Stimulated activated CD4-positive, alpha-beta T cell treated with anti-CD3 and anti-CD28 coated beads, Interleukin-12 subunit alpha, Interleukin-12 subunit beta, amount 100 ng/mL, for 48 hours (primary cell): ENCODE measurements at places on chromosomes 1 and 21.

GRCh38 chr1:7298145-7298544 is 473.0 kb upstream of the VAMP3 start:
- DNase-seq, result no peak

GRCh38 chr1:151641229-151641628 is 29.4 kb downstream of the SNX27 start:
- DNase-seq, result no peak

DNA sequence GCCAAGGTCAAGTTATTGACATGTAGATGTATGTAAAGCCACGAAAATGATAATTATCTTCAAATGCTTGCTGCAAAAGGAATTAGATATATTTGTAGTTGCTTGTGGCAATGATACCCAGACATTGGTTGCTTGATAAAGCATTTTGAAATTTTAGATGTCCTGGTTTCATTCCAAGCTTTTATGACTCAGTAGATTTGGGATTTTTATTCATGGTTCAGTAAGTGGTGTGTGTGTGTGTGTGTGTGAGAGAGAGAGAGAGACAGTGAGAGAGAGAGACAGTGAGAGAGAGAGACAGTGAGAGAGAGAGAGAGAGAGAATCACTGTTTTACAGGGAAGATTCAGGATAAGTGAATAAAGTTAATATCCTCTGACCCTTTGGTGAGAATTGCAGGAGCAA is 498.2 kb upstream of the C1orf87 start:
- DNase-seq, result no peak

GRCh38 chr1:61926597-61926996 is 184.3 kb downstream of the PATJ start:
- no peak for DNase-seq

- no peak for DNase-seq
These were observed 66.5 kb upstream of the RAB3GAP2 start for GRCh38 chr1:220338759-220339158.

GRCh38 chr1:184166485-184166884 is 115.0 kb downstream of the TSEN15 start:
- DNase-seq, result no peak

GRCh38 chr21:45575304-45575992 is 33.2 kb upstream of the SLC19A1 start:
- no peak for DNase-seq

DNA sequence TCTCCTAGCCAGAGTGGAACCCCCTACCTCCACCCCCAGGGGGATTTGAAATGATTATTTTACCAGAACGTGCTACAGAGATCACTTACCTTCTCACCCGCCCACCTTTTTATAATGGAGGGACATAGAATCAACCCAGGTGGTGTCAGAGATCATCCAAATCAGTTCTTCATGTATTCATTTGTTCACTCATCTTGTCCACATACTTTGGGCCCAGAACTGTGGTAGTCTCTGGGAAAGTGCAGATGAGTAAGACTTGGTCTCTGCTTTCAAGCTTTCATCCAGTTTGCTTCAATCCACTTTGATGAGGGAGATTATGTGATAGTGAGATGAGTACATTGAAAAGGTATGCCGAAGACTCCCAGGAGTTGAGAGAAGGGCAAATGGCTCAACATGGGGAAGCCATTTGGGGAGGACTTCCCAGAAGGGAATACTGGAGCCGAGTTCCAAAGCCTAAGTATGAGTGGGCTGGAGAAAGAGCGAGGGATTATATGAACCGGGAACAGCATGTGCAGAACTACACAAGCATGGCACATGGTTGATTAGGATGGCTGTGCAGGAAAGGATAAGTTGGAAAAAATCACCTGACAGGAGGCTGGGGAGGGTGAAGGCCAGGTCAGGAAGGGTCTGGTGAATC is 1.9 kb downstream of the FGGY start:
- DNase-seq, result no peak

GRCh38 chr21:9763306-9763705 is 758.1 kb upstream of the TPTE start:
- DNase-seq, result no peak

- DNase-seq, result no peak
These were observed 109.2 kb downstream of the CASZ1 start for GRCh38 chr1:10687251-10687651.

- DNase-seq, result no peak
These were observed 43.7 kb downstream of the RHOU start for GRCh38 chr1:228778961-228779360.

- no peak for DNase-seq
These were observed 16.5 kb downstream of the TLCD4 start for GRCh38 chr1:95133687-95134086.

DNA sequence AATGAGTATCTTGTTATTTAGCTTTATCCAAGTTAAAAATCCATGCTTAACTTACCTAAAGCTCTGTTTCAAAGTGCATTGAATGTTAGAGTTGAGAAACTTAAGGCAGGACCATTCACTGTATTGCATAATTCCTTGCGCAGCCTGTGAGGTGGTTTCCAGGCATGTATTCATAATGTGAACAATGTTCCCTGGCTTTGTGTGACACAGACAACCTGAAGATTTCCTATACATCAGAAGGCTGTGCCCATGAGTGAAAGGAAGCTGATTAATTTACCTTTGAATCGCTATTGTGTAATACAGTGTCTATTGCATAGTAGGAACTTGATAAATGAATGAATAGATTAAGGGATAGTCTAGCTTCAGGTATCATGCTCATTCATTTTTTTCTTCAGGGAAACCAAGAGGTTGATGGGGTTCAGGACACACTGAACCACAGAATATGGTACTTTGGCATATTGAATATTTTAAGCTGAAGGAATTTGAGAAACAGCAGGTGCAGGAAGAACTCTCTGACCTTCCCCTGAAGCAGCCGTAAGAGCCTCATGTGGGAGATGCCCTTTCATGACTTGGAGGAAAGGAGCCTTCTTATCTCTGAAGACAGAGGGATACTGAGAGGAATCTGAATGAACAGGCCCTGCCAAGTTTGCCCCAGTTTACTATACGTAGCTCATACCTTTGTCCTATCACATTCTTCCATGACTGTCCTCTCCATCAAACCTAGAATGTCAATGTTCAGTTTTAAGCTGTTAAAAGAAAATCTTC is 88.6 kb upstream of the GNG12 start:
- no peak for DNase-seq

DNA sequence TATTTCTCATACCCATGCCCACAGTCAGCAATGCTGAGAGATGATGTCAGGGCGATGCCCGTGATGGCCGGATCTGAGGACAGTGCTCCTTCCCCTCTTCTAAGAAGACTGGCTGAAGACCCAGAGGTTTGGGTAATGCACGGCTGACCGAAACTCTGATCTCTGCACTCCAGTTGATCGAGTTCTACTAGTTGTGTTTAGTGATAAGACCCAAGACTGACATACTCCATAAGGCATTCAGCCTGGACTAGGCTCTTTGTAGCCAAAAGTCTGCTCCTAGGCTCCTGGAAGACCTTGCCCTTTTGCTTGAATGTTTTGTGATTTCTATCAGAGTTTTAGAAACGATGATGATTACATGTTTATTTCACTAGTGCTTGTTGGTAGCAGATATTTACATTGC is 251.5 kb downstream of the DYRK1A start:
- DNase-seq, result no peak

- DNase-seq, result no peak
These were observed 1.5 kb upstream of the RASSF5 start for GRCh38 chr1:206505702-206506355.

DNA sequence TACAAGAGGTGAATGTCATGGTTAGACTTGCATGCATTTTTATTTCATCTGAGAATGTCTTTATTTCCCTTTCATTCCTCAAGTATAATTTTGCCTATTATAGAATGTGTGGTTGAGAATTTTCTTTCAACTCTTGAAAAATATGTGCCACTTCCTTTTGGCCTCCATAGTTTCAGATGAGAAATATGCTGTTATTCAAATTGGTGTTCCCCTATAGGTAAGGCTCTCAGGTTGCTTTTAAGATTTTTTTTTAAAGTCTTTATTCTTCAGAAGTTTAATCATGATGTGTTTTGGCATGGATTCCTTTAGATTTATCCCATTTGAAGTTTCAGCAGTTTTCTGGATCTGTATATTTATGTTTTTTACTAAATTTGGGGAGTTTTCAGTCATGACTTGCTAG is 2.1 kb downstream of the MROH7 start:
- no peak for DNase-seq

DNA sequence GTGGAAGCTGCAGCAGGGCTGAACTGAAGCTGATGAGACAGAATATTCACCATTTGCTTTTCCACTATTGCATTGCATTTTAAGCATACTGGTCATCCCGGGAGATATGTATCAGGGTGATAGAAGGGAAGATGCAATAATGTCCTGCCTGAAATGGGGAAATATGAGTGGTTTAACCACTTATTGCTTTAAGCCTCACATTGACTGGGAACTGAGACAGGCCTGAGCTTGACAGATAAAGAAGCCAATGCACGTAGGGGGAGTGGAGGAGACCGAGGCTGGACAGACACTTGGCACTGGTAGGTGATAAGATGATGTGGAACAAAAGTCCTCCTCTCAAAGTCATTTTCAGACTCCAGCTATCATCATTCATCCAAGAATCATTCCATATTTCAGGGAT is 911.7 kb upstream of the NCAM2 start:
- no peak for DNase-seq

DNA sequence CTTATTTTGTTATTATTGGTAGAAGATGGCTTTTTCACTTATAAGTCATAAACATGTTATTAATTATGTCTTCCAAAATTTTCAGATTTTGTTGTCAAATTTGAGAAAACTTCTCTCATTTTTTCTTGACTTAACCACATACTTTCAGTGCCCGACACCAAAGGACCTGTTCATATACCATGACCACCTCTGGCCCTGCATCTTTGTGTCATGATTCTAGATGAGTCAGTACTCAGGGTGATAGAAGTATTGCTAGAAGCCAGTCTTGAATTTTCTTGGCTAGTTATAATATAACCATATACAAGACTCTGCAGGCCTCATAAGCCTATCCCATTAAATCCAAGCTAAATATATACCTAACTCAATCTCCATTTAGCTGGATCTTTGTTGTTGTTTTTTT is 35.4 kb upstream of the DPH5 start:
- DNase-seq, result no peak

DNA sequence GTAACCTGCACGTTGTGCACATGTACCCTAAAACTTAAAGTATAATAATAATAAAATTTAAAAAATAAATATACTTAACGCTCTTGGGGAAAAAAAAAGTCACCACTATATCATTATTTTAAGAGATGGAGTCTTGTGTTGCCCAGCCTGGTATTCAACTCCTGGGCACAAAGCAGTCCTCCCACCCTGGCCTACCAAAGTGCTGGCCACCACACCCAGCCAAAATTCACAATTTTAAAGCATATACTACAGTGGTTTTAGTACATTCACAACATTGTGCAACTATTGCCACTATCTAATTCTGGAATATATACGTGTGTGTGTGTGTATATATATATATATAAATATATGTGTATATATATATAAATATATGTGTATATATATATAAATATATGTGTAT is 5.9 kb downstream of the HMGN2 start:
- DNase-seq, result no peak

GRCh38 chr1:178948676-178949075 is 77.0 kb upstream of the FAM20B start:
- no peak for DNase-seq

- DNase-seq, result no peak
These were observed 52.9 kb upstream of the SSBP3 start for GRCh38 chr1:54459140-54459539.

- DNase-seq, result no peak
These were observed 50.6 kb downstream of the DMRTB1 start for GRCh38 chr1:53509775-53510174.

DNA sequence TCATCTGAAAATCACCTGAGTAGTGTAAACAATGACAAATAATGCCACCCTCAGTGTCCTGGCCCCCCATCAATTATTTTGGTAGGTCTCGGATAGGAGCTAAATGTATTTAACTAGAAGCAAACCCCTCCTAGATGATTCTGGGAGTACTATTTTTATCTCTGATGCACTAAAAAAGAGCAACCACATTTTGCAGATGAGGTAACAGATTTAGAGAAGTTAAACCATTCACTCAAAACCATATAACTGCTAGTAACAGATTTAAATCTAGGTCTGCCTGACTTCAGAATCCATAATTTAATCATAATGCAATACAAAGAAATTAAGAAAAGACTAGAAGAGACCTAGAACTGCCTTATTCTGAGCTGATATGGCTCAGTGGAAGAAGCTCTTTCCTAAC is 17.3 kb upstream of the PTCH2 start:
- no peak for DNase-seq

- no peak for DNase-seq
These were observed 95.9 kb upstream of the COA6 start for GRCh38 chr1:234277161-234277868.

- DNase-seq, result no peak
These were observed 18.6 kb upstream of the GPR37L1 start for GRCh38 chr1:202104073-202104472.
